ENCODE measurements at places on chromosomes 6 and 20.

GRCh38 chr6:106149472-106150069 is 63.4 kb downstream of the PRDM1 start:
- no peak for DNase-seq

DNA sequence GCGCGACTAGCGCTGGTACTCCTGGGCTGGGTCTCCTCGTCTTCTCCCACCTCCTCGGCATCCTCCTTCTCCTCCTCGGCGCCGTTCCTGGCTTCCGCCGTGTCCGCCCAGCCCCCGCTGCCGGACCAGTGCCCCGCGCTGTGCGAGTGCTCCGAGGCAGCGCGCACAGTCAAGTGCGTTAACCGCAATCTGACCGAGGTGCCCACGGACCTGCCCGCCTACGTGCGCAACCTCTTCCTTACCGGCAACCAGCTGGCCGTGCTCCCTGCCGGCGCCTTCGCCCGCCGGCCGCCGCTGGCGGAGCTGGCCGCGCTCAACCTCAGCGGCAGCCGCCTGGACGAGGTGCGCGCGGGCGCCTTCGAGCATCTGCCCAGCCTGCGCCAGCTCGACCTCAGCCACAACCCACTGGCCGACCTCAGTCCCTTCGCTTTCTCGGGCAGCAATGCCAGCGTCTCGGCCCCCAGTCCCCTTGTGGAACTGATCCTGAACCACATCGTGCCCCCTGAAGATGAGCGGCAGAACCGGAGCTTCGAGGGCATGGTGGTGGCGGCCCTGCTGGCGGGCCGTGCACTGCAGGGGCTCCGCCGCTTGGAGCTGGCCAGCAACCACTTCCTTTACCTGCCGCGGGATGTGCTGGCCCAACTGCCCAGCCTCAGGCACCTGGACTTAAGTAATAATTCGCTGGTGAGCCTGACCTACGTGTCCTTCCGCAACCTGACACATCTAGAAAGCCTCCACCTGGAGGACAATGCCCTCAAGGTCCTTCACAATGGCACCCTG is 1.6 kb downstream of the TPBG start:
- DNase-seq: no peak

DNA sequence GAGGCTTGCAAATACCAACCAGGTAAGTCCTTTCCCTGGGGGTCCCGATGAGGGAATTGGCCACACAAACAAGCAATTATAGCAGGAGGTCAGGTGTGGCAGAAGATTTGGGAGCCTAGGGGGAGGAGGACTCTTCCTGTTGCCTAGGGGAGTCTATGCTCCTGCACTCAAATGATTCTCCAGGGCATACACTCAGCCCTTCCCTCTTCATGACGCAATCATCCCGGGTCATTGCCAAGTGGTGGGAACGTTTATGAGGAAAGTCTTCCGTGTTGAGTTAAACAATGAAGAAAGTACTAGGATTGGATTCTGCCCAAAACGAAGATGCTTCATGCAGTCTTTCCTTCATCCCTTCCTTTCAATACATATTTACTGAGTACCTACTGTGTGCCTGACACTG is 186.5 kb upstream of the TSHZ2 start:
- no peak for DNase-seq

GRCh38 chr6:90466154-90466940 is 120.5 kb downstream of the MAP3K7 start:
- no peak for DNase-seq

GRCh38 chr6:166465003-166465399 is 82.3 kb upstream of the MPC1 start:
- no peak for DNase-seq

- no peak for DNase-seq
These were observed 93.1 kb downstream of the ARMC2 start for GRCh38 chr6:108941281-108941680.

GRCh38 chr20:21074605-21075336 is 31.4 kb downstream of the LINC00237 start:
- DNase-seq: no peak

GRCh38 chr6:144093236-144093635 is 2.1 kb downstream of the SF3B5 start:
- no peak for DNase-seq
